T-helper 9 cell (primary cell): ENCODE measurements at places on chromosomes 7 and 10.

DNA sequence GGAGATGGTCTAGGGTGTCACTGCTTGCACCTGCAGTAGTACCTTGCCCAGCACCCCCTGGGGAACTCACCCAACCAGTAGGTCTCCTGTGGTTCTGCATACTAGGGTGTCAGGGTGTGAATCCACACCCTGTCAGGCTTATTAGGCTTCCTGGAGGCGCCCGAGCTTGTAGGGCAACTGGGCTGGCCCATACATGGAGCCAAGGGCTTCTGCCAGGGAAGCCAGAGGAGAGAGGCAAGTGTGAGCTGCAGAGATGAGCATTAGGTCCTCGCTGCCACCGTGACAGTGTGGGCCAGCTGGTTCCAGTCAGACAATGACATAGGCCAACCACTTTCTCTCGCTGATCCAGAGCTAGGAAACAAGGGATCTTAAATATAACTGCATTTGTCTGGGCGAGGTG lies 11.2 kb downstream of the MXI1 start:
- no peak for DNase-seq

- DNase-seq: no peak
Measured at GRCh38 chr7:74126220-74126880, 42.7 kb downstream of the LIMK1 start.

- no peak for DNase-seq
Measured at GRCh38 chr10:7667262-7668141, 736 bp upstream of the ITIH5 start.

- DNase-seq: no peak
Measured at GRCh38 chr10:27297844-27298521, 57.4 kb upstream of the ACBD5 start.
